GM12878 (cell line): ENCODE measurements at places on chromosomes 7 and 10. TPM values are rescaled to one million over a fixed set of nuclear protein-coding genes. Genes with fewer than 3 reads are reported as not detected.

- no peak for DNase-seq
Measured at GRCh38 chr10:110568055-110568735, 700 bp downstream of the SMC3 start.

DNA sequence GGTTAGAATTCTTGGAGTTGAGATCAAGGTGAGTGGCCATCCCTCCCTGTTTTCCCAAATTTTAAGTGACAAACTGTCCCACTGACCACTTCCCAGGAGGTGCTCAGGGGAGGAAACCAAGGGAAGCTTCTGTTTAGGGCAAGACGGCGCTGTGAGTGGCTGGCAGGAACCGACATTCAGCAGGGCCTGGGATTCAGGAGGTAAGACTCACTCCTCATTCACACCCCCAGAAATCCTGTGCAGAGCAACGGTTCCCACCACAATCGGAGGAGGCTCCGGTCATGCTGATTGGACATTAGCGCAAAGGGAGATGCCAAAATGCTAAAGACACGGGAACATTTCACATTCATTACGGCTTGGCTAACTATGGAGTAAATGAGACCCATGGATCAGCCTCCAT lies 200.9 kb downstream of the GRID1 start:
- no peak for DNase-seq

GRCh38 chr10:131946321-131946751 lies 35.4 kb downstream of the BNIP3 start:
- no peak for DNase-seq

Gene PKD2L1
- 0.05 and 0.08 TPM in 2 replicates for total RNA-seq

Gene UTF1
- not detected in 2 replicates for total RNA-seq

Gene PLCE1
- 0.05 and 0.08 TPM in 2 replicates for total RNA-seq
